Mucosa of descending colon (tissue), 3 donors: ENCODE measurements at places on chromosomes 3 and 15.

GRCh38 chr15:90113166-90113565 lies 10.9 kb upstream of the IDH2 start:
- no peak for DNase-seq

DNA sequence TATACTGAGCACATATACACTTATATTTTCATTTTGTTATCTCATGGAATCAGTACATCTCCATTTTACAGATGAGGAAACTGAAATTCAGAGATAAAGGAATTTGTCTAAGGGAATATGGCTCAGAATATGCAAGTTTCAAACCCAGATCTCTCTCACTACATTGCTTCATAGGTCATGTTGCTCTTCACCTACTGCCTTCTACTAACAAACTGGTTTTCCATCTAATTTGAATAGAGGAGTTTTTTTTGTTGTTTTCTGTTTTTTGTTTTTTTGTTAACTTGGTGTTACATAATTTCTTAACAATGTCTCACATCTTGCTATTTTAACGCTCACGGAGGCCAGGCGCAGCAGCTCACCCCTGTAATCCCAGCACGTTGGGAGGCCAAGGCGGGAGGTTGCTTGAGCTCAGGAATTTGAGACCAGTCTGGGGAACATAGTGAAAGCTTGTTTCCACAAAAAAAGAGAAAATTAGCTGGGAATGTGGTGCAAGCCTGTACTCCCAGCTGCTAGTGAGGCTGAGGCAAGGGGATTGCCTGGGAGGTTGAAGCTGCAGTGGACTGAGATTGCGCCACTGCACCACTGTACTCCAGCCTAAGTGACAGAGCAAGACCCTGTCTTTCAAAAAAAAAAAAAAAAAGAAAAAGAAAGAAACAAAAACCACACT lies 37.0 kb downstream of the FMN1 start:
- no peak for DNase-seq

DNA sequence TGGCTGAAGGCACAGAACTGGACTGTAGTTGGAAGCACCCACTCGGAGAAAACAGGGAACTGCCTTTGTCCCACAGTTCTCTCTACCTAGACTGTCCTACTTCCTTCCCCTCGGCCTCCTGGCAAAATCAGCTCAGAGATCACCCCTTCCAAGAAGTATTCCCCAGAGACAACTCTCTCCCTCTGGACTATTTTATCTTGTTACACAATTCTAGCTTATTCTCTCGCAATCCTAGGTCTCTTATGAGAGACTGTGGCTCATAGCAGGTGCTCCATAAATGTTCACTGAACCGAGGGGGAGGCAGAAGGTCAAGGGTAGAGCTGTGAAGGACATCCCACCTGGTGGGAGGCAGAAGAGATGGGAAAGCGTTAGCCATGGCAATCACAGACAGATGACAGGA lies 10.6 kb downstream of the HEG1 start:
- DNase-seq, result no peak

GRCh38 chr15:95610945-95611344 lies 719.6 kb upstream of the NR2F2 start:
- no peak for DNase-seq

DNA sequence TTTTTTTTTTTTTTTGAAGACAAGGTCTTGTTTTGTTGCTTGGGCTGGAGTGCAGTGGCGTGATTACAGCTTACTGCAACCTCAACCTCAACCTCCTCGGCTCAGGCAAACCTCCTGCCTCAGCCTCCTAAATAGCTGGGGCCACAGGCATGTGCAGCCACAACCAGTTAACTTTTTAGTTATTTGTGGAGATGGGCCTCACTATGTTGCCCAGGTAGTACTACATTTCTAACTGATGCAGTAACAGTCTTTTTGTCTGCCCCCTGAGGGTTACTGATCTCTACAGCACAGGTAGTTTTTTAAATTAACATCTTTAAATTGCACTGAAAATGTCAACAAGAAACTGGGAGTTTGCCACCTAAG lies 3.4 kb upstream of the LMLN start:
- DNase-seq, result no peak

DNA sequence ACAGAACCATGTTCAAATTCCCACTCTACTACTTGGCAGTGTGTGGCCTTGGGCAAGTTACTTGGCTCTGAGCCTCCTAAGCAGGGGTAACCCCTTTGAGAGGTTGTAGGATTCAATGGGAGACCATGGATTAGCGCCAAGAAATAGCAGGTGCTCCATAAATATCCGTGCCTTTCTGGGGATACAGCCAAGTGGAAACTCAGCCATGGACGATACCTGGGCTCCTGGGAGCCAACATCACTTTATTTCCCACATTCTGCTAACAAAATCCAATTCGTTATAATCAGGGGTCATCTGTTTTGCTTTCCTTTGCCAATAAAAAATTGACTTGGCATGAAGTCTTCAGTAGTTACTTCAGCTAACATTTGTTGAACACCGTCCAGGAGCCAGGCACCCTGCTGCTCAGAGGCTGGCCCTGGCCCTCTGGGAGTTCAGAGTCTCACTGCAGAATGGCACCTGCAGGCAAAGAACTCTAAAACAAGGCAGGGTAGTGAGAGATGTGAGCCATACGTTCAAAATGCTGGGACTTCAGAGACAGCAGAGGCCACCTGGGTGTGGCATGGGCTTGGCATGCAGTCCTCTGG lies 42.3 kb downstream of the ZDHHC19 start:
- DNase-seq, result no peak

- DNase-seq, result no peak
Observed at GRCh38 chr3:123339302-123339701, 109.6 kb downstream of the ADCY5 start.

- DNase-seq, result no peak
Observed at GRCh38 chr15:50458348-50459112, 34.3 kb downstream of the USP8 start.

DNA sequence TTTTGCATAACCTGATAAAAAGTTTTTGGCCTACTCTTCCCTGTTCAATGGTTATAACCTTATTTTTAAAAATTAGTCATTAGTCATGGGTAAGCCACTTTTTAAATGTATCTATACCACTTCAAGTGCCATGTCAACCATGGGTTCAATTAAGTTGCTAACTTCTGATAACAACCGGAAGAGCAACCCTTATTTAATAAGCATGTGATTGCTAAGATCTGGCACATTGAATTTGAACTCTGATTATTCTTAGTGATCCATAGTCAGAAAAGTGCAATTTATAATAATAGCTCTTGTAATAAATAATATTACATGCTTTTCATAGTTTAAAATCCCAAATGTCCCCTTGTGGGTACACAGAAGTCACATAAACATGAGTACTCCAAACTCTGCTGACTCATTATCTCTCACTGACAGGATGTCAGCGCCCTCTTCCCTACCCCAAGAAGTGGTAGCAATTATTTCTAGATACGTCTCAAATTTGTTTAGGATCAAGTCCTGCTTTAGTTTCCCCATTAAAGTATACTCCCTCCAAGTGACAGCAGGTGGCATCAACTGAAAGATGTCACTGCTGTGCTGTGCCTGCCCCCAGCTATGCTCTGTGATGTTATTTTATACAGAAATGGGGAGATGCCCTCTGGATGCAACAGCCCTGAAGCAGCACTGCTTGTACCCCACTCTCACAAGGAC lies 18.6 kb downstream of the SAMD7 start:
- no peak for DNase-seq

GRCh38 chr3:112030901-112031300 lies 3.6 kb upstream of the TMPRSS7 start:
- DNase-seq, result no peak

- peak; percentile 56 for DNase-seq
Observed at GRCh38 chr15:63372018-63372705, 9.5 kb downstream of the CA12 start.

DNA sequence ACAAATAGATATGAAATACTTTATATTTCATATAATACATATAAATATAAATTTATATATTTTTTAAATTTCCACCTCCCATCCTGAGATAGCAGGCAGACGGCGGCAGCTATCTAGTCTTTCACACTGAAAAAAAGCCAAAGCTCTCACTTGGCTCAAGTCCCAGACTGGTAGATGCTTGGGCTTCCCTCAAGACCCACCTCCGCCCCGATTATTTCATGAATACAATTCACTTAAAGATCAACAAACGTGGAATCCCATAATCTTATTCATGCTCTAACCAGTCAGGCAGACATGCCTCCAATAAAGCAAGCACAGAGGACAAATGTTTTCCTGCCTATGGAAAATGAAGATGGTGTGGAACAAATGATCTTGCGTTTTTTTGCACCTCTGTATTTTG lies 275.9 kb upstream of the NR2F2 start:
- no peak for DNase-seq

DNA sequence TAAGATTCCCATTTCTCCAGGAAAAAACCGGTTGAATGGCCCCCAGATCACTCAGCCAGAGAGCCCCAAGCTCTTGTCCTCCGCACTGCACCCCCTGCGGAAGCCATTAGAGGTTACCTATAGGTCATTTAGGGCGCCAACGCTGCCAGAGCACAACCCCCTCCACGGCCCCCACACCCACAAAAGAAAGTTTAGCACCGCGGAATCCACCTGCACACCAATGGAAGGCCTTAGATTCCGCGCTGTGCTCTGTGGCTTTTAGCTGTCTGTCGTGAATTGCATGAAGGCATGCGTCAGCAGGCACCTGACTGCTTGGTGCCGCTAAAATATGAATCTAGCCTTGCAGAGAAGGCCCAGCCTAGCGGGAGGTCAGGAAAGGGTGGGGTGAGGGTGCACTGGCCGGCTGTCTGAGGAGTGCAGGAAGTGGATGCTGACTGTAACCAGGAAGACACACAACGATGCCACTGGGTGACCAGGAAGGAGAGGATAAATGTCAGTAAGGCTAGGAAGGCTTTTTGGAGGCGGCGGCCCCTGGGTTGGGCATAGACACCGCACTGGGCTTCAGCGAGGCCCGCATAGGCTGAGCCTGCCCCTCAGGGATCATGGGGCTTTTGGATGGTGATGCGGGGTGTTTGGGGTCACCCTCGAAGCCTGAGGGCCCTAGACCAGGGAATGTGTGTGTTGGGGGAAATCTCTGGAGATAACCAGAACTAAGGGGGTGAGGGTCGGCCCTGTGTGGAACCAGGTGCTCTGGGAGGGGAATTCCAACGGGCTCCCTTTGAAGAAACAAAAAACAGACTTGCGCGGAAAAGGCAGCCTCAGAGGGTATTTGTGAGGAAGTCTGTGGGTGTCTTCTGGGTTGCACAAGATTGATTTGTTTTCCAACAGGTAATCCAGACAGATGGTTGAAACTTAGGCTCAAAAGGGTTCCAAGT lies 976 bp upstream of the NUP210 start:
- peak; percentile 47 for DNase-seq

DNA sequence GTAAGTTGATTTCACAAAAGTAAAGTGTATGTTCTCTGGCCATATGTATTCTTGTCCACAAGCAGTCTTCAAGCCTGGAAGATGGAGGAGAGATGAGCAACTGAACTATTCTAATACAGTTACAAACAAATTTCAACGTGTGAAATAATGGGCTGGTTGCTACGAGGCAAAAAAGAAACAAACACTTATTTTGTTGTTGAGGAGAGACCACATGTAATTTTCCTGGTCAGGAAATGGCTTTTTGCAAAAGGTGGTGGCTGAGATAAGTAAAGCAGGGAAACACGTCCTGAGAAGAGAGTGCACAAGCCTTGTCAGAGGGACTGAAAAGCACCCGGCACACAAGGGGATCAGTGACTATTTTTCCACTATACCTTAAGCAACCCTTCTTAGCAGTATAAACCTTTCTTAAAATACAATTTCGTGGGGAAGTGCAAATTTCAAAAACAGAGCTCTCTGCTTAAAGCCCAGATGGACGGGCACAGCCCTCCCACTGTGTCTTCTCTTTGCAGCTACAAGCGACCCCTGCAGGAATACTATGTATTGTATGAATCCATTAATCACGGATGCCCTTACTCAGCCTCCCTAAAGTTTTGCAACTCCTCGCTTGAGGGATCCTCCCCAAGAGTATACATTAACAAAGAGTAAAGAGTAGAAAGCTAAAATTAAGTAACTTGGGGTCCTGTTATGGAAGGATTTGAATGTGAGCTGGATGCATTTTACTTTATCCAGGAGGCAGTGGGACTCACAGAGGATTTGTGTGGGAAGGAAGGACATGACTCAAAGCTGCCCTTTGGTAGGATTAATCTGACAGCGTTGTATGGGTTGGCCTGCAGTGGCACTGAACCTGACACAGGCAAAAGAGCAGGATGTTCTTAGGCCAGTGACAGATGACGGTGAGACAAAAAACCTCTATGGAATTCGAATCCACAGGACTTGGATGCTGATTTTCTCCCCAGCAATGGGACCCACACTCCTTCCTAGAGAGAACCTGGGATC lies 253.7 kb downstream of the IL5RA start:
- no peak for DNase-seq
